ENCODE measurements at places on chromosomes 13 and 19.

DNA sequence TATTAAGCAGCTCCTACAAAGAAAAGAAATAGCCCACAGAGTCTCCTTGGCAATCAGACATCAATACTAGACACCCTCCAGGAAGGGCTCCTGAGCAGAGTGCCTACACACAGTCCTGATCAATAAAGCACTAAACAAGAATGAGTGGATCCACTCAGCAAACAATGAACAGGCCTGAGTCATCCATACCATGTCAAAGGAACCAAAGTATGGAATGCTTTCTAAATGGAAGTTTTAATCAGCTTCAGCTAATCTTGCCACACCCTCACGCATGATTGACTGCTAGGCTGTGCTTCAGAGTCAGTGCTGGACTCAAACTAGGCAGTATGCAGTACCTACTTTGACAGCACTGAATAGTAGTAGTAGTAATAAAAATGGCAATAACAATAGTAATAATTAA is 392.7 kb upstream of the HTR2A start:
- no peak for DNase-seq

- no peak for DNase-seq
These were observed 80.9 kb upstream of the SHISA2 start for GRCh38 chr13:26132756-26133155.

GRCh38 chr13:40920826-40921225 is 98.3 kb downstream of the ELF1 start:
- DNase-seq = no peak

DNA sequence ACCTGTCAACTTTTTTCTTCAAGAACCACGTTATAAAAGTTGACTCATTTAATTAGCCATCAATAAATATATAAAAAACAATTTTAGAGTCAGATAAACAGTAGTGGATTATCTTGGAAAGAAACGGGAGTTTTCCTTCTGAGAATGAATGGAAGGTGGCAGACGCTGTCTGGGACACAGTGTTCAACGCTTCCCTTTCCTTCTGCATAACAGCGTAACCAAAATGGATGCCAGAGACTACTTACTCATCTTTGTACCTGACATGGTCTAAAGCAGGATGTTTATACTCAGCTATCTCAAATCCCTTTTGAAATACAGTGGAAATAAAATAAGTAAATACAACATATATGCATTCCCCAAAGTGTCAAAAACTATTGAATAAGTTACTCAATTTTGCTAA is 195.2 kb downstream of the LHFPL6 start:
- DNase-seq = no peak

- no peak for DNase-seq
These were observed 9.0 kb downstream of the ZNF302 start for GRCh38 chr19:34686455-34686854.

DNA sequence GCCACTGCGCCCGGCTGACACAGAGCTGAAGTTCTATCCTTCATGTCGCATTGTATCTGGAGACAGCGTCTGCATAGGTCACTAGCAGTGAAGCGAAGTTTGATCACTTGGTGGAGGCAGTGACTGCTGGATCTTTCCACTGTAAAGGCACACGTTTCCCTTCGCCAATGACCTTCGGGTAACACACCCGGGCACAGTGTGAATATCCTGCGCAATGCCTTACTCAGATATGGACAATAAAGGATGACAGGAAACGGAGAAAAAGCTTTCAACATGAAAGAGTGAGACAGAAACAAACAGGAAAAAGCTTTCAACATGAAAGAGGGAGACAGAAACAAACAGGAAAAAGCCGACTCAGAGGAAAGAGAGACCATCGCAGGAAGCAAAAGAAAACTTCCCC is 17.1 kb downstream of the ARL11 start:
- DNase-seq = no peak

GRCh38 chr13:45479661-45480060 is 14.9 kb downstream of the COG3 start:
- DNase-seq = no peak
